Activated CD4-positive, alpha-beta T cell treated with anti-CD3 and anti-CD28 coated beads for 24 hours (primary cell): ENCODE measurements at places on chromosomes 11 and 22.

- no peak for DNase-seq
Measured at GRCh38 chr22:47031628-47031915, 269.1 kb downstream of the TBC1D22A start.

- DNase-seq = no peak
Measured at GRCh38 chr11:14359501-14360031, 583 bp upstream of the RRAS2 start.

GRCh38 chr11:96185220-96185768, 157.7 kb downstream of the MAML2 start:
- DNase-seq = no peak

DNA sequence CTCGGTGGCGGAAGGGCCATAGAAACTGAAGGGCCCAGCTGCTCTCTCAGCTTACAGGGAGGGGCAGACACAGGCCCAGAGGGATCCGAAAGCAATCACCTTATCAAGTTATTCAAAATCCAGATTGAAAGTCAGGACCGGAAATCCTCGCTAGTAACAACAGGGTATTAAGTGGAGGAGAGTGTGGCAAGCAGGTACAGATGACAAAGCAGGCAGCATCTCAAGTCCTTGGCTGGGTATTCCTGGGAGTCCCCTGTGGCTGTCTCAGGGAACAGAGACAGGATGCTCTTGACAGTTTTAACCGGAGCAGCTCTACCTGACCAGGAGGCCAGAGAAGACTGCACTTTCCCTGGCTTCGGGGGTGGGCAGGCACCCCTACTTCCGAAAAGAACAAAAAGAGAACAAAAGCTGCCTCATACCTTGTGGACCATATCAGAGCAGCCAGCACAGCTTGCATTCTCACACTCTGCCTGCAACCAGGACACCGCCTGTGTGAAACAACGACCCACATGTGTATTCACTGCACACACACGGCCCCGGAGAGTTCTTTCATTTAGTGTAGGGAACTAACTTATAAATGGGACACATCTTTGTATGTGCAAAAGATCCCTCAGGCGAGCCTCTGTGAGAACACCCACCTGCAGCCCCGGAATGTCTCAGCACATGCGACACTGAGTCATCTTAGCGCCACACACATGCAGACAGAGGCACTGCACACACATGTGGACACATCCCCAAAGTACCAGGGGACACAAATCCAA, 78.3 kb downstream of the MICAL3 start:
- DNase-seq = no peak

DNA sequence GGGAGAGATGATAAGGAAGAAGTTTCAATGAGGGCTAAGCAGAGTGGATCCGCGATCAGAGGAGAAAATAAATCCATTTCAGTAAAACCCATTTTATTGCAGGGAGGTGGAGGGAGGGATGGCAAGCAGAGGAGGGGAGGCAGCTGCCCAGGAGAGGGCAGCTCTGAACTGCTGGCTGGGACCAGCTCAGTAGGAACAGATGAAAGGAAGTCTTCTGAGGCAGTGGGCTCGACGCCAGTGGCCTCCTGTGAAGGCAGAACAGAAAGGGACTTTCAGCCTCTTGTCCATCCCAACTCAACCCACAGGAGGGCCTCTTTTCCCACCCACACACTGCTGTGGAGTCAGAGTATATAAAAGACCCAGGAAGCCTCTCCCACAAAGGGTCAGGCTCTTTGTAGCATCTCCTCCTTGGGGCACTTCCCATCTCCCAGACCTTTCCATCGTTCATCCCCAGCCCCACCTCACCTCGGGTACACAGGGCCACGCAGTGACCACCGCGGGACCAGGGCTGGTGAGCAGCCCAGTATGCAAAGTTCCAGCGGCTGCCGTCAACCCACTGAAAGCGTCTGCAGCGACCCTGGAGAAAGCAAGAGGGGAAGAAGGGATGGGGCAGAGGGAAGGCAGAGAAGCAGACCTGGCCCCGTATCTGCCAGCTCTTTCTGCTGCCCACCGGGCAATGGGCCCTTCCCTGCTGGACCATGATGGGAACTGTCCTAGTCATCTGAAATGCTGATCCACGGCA, 3.0 kb downstream of the PRG2 start:
- no peak for DNase-seq

DNA sequence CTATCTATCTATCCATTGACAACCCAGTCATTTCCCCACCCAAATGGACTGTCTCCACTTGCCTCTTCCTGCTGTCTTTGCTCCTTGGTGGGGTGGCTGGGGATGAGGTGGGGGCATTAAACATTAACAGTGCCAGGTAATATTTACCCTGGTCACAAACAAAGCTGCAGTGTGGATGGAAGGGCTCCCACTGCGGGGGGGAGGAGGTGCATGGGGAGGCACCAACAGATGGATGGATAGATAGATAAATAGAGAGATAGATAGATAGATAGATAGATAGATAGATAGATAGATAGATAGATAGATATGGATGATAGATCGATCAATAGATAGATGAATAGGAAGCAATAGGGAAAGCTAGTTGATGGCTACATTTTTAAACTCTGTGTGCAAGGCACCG, 2.3 kb upstream of the FXYD2 start:
- no peak for DNase-seq

DNA sequence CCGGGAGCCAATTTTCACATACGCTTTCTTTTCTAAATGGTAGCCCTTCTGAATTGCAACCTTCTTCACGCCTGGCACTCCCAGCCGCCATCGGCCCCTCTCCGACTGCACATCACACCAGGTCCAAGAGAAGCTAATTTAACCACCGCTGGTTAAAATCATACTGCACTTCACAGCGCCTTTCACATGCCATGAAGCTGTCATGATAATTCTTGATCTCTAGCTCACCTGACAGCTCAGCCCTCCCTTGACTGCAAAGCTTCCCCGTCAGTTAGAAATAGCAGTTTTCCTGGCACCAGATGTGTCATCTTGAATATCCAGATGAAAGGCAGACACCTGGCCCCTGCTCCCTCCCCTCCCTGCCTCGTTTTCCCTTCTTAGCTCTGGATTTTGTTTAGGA, 101.4 kb downstream of the ARL14EP start:
- DNase-seq = no peak

GRCh38 chr11:57143459-57143858, 38.3 kb upstream of the LRRC55 start:
- DNase-seq = no peak

DNA sequence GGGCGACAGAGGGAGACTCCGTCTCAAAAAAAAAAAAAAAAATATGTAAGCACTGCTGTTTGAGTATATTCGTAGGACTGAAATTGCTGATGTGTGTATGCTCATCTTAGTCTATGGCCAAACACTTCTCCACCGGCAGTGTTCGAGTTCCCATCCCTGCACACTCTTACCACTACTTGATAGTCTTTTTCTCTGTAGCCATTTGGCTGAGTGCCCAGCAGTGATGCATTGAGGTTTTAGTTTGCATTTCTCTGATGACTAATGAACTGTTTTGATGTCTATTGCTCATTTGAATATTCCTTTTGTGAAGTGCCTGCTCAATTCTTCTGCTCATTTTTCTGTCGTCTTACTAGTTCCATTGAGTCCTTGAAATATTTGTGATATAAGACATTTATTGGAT, 1.9 kb downstream of the TIRAP start:
- DNase-seq = peak; percentile 87
